ENCODE measurements at places on chromosomes 13 and 19.

- peaks cover 54% of the 10 kb centered on the region for H3K27me3 ChIP-seq
- H3K4me3 ChIP-seq = no peak overlapping the region
- H3K27ac ChIP-seq = no peak overlapping the region
- DNase-seq = no peak
- H3K4me1 ChIP-seq = no peaks in the 10 kb centered on the region
- H3K36me3 ChIP-seq = no peaks in the 10 kb centered on the region
Observed at GRCh38 chr13:25295701-25296100, 5.7 kb upstream of the NUP58 start.

GRCh38 chr13:26015271-26016125 is 36.3 kb downstream of the SHISA2 start:
- H3K4me3 ChIP-seq = no peak overlapping the region
- H3K27me3 ChIP-seq = no peaks in the 10 kb centered on the region
- no peak for DNase-seq
- H3K27ac ChIP-seq = no peak overlapping the region
- H3K4me1 ChIP-seq = no peaks in the 10 kb centered on the region
- peaks cover 4% of the 10 kb centered on the region for H3K36me3 ChIP-seq

DNA sequence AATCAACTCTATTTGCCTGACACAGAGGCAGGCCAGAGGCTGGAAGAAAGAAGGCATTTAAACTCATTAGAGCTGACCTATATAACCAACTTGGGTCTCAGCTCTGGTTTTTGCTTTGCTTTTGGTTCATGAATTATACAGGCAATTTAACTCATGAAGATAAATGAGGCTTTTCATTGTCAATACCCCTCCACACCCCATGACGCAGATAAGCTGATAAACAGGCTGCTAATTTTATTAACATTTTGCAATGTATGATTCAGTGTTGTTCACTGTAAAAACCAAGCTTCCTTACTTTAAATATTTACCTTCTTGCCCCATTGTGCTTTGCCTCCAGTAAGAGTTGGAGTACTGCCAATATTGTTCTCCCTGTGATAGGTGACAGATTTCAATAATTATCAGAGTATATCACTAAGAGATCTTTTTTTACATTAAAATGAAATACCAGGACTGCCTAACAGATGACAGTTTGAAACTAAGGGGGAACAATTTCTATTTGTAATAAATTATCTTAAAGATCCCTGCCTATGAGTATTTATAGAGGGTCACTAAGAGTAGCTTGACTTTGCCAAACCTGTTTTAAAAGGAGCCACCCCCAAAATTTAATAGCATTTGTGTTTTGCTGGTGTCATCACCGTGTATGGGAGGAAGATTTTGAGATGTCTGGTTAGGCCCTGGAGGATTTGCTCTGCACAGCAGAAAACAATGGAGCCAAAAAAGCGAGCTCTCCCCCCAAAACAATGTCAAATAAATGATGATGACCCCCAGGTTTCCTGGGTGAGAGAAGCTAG is 472.7 kb upstream of the NBEA start:
- H3K36me3 ChIP-seq = no peaks in the 10 kb centered on the region
- H3K4me1 ChIP-seq = no peaks in the 10 kb centered on the region
- H3K4me3 ChIP-seq = no peak overlapping the region
- DNase-seq = no peak

- H3K27me3 ChIP-seq = no peaks in the 10 kb centered on the region
- H3K27ac ChIP-seq = peak overlapping the region; percentile 97
- H3K36me3 ChIP-seq = peaks cover 15% of the 10 kb centered on the region
- no peak for DNase-seq
Observed at GRCh38 chr19:38684862-38685665, 37.6 kb downstream of the ACTN4 start.

DNA sequence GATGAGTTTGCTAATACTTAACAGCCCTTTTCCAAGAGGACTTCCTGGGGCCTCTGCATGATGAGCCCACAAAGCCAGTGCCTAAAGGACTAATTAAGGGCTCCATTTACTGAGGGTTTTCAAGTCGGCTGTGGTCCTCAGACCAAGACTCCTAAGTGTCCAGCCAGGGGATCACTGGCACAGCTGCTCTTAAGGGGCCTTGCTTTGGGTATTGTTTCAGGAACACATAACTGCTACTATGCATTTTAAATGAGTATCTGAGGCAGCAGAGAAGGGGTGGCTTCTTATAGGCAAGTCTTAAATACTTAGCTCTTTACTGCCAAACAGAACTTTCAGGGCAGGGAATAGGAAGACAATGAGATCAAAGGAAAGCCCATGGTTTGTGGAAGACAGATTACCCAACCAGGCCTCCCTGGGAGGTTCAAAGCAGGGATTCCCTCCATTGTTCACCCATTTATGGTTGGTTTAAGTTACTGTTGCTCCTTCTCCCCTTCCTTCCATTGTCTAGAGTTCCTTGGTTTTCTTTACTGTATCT is 61.9 kb downstream of the TNFRSF19 start:
- H3K36me3 ChIP-seq = no peaks in the 10 kb centered on the region
- peaks cover 49% of the 10 kb centered on the region for H3K27me3 ChIP-seq
- no peaks in the 10 kb centered on the region for H3K4me1 ChIP-seq
- no peak for DNase-seq

GRCh38 chr19:5893907-5894703 is 9.5 kb downstream of the NDUFA11 start:
- DNase-seq = no peak
- H3K4me3 ChIP-seq = no peak overlapping the region
- H3K36me3 ChIP-seq = peaks cover 6% of the 10 kb centered on the region
- no peak overlapping the region for H3K27ac ChIP-seq
- peaks cover 4% of the 10 kb centered on the region for H3K4me1 ChIP-seq

DNA sequence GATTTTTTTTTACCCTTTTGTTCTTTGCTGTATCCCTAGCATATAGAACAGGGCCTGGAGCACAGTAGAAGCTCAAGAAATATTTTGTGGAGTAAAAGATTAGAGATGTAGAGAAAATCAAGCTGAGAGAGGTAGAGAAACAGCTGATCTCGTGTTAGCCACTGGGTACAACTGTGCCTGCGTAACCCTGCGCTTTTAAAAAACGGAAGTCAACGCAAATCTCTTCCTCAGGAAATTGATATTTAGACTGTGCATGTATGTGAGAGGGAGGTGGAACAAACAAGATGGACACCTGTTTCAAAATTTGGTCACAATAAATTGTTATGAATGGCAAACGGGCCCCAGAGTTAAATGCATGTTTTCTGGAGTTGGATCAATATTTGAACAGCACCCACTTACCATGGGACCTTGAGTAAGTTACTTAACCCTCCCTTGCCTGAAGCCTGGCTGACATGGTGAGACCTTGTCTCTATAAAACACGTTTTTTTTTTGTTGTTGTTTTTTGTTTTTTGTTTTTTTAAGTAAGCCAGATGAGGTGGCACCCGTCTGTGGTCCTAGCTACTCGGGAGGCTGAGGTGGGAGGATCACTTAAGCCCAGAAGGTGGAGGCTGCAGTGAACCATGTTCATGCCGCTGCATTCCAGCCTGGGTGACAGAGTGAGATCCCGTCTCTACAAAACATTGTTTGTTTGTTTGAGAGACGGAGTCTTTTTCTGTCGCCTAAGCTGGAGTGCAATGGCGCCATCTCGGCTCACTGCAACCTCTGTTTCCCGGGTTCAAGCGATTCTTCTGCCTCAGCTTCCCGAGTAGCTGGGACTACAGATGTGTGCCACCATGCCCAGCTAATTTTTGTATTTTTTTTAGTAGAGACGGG is 3.3 kb upstream of the EPOR start:
- H3K4me3 ChIP-seq = no peak overlapping the region
- no peak overlapping the region for H3K27ac ChIP-seq
- no peaks in the 10 kb centered on the region for H3K36me3 ChIP-seq
- H3K27me3 ChIP-seq = peaks cover 17% of the 10 kb centered on the region
- peaks cover 9% of the 10 kb centered on the region for H3K4me1 ChIP-seq
- no peak for DNase-seq

DNA sequence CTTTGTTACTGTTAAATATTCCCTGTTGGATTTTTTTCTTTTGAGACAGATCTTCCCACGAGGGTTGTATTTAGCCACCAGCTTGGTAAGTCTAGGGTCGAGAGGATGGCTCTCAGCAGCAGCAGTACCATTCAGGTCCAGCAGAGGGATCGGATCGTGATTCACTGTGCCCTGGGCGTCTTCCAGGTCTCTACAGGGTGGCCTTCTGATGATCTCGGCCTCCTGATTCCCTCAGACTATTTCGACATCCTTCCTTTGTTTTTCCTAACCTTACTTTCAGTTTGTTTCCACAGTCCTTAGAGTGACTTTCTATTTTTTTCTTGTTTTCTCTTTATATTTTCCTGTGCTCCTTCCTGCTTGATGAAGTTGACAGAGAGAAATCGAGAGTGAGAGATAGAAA is 1436.9 kb downstream of the UQCRFS1 start:
- no peaks in the 10 kb centered on the region for H3K36me3 ChIP-seq
- no peak overlapping the region for H3K4me3 ChIP-seq
- DNase-seq = no peak
- peaks cover 5% of the 10 kb centered on the region for H3K4me1 ChIP-seq

DNA sequence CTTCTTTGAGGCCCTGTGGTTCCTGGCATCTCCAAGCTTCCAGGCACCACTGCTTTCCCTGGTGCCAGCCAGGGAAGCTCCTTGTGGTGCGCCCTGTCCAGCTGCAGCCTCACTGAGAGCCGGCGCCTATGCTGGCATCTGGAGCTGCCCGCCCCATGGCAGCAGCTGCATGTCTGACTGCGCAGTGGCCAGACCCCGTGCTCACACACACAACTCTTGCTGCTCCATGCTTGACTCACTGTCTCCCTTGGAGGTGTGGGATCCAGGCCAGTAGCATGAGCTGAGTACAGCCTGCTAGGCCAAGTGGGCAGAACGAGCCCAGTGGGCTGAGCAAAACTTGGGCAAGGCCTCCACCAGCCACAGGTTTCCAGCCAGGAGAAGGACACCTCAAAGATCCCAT is 11.5 kb upstream of the SUPT20H start:
- H3K36me3 ChIP-seq = no peaks in the 10 kb centered on the region
- DNase-seq = no peak
- H3K27me3 ChIP-seq = no peaks in the 10 kb centered on the region
- no peaks in the 10 kb centered on the region for H3K4me1 ChIP-seq
- H3K4me3 ChIP-seq = no peak overlapping the region
- no peak overlapping the region for H3K27ac ChIP-seq

GRCh38 chr19:29275266-29275665 is 62.3 kb upstream of the UQCRFS1 start:
- no peak overlapping the region for H3K27ac ChIP-seq
- H3K4me1 ChIP-seq = peaks cover 14% of the 10 kb centered on the region
- no peaks in the 10 kb centered on the region for H3K36me3 ChIP-seq
- H3K4me3 ChIP-seq = no peak overlapping the region
- no peak for DNase-seq

DNA sequence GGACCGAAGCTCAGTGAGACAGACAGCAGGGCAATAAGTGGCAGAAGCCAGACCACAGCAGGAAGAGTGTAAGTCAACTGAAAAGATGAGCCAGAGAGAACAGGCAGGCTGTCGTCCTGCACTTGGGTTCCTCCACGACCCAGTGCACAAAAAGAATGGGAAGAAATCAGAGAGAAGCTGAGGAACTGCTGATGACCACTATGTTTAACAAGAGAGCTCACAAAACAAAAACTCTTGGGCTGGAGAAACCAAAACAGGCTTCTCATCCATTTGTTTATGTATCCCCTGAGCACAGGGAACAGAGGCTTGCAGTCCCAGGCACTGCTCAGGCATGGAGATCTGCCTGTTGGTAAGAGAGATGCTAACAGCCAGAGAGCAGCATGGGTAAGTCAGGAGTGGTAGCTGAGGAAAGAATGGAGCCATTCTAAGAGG is 14.0 kb downstream of the AKAP8L start:
- DNase-seq = no peak
- peaks cover 30% of the 10 kb centered on the region for H3K36me3 ChIP-seq
- H3K4me3 ChIP-seq = no peak overlapping the region

DNA sequence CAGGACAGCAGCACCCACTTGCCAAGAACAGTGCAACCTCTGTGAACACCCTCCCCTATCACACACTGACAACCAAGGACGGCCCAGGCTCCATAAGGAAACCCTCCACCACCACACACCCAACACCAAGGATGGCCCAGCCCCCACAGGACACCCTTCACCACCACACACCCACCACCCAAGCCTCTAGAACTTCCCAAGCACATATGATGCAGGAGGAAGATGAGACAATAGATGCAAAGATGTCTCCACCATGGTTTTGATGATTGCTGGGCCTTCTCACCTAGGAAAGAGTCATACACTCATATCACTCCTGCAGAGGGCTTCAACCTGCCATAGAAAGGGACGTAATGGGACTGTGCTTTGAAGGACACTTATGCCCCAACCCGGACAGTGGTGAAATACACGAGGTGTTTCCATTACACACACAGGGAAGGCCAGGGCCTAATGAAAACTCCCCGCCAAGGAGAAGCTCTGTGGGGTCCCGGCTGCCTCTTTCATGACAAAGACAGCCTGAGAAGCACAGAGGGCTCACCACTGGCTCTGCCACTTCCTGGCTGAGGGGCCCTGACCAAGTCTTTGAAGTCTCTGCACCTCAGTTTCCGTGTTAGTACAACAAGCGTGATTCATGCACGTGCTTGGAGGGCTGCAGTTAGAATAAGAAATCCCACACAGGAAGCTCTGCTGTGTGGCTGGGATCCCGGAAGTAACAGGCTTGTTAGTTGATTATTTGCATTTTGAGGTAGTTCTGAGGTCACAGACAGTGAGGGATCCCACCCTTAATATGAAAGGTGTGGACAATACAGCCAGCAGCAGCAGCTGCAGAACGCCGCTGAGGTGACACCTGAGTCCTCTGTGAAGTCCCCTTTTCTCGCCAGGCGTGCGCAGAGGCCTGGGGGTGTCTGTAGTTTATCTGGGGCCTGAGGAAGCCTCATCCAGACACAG is 61.9 kb upstream of the ATP12A start:
- H3K36me3 ChIP-seq = peaks cover 4% of the 10 kb centered on the region
- no peaks in the 10 kb centered on the region for H3K27me3 ChIP-seq
- H3K27ac ChIP-seq = peak overlapping the region; percentile 88
- peak overlapping the region; percentile 1 for H3K4me3 ChIP-seq

GRCh38 chr19:42627916-42628315 is 33.2 kb upstream of the CEACAM8 start:
- no peaks in the 10 kb centered on the region for H3K4me1 ChIP-seq
- H3K36me3 ChIP-seq = no peaks in the 10 kb centered on the region
- H3K27ac ChIP-seq = no peak overlapping the region
- no peak overlapping the region for H3K4me3 ChIP-seq
- H3K27me3 ChIP-seq = peaks cover 56% of the 10 kb centered on the region
- DNase-seq = no peak

GRCh38 chr19:33752018-33752800 is 44.5 kb upstream of the KCTD15 start:
- no peaks in the 10 kb centered on the region for H3K4me1 ChIP-seq
- H3K27ac ChIP-seq = no peak overlapping the region
- H3K36me3 ChIP-seq = no peaks in the 10 kb centered on the region
- no peak overlapping the region for H3K4me3 ChIP-seq
- peaks cover 46% of the 10 kb centered on the region for H3K27me3 ChIP-seq
- DNase-seq = no peak

DNA sequence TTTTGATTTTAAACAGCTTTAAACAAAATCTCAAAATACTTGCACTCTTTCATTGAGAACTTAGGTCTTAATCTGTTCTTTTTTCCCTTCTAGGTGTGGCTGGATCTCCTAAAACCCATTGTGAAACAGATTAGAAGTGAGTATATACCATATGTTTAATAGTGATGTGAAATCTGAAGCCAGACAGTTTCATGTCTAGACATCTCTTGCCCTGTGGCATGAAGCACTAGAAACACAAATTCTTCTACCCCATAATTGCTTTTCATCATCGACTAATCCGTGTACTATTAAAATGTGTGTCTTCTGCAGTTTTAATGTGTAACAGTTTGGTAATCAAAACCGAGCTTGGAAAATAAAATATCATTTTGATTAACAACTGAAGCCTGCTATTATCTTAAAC is 188.2 kb upstream of the RNF113B start:
- no peaks in the 10 kb centered on the region for H3K36me3 ChIP-seq
- H3K27ac ChIP-seq = no peak overlapping the region
- no peaks in the 10 kb centered on the region for H3K4me1 ChIP-seq
- H3K4me3 ChIP-seq = no peak overlapping the region
- no peak for DNase-seq

Measured in central memory CD8-positive, alpha-beta T cell (primary cell).